Cortex of kidney (tissue), 1 donor: ENCODE measurements at places on chromosomes 7 and 10.

GRCh38 chr10:48458662-48459048 lies 146.2 kb downstream of the ARHGAP22 start:
- DNase-seq: no peak

GRCh38 chr10:100876585-100877460 lies 35.9 kb upstream of the SLF2 start:
- no peak for DNase-seq

DNA sequence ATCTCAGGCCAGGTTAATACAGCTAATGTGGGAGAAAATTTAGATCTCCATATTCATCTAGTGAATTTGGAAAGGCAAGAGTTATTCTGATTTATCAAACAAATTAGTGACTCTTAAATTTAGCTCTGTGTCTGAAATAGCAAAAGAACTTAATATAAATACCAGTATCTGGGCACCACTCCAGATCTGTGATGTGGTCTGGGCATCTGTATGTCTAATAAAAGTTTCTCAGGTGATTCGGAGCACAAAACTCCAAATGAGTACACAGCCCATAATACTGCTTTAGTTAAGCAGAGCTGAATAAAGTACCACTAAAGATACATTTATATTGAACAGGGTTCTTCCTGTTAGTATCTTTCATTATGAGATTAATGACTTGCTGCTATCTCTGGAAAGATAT lies 261.4 kb downstream of the BAMBI start:
- DNase-seq: no peak

DNA sequence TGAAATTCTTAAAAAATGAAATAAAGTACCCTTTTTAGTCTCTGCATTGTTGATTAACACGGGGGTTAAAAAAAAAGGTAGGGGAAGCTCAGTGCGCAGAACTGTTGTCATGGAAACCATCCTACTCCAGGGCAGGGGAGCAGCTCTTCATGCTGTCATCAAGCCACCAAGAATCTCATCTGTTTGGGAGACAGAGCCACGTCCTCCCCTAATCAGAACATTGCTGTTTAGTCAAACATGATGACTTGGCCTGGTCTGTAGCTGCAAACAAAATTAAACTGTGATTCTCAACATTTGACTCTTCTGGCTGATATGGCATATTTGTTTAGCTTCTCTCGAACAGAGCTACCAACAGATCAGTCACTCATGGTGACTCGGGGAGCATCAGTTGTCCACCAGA lies 254.4 kb upstream of the KLF14 start:
- DNase-seq: no peak

GRCh38 chr7:550881-551614 lies 31.4 kb upstream of the PDGFA start:
- no peak for DNase-seq

- no peak for DNase-seq
Observed at GRCh38 chr7:2751086-2751485, 63.1 kb downstream of the AMZ1 start.

- DNase-seq: no peak
Observed at GRCh38 chr7:100444311-100445278, 8.3 kb upstream of the PPP1R35 start.

GRCh38 chr10:24720096-24720495 lies 3.6 kb downstream of the ARHGAP21 start:
- DNase-seq: no peak

- DNase-seq: no peak
Observed at GRCh38 chr7:51009716-51010496, 227.2 kb upstream of the GRB10 start.

- DNase-seq: no peak
Observed at GRCh38 chr7:50068850-50069551, 24.0 kb downstream of the ZPBP start.

- DNase-seq: no peak
Observed at GRCh38 chr10:58885686-58886345, 290.6 kb upstream of the PHYHIPL start.

GRCh38 chr7:76185187-76185896 lies 16.4 kb upstream of the SRRM3 start:
- DNase-seq: no peak

DNA sequence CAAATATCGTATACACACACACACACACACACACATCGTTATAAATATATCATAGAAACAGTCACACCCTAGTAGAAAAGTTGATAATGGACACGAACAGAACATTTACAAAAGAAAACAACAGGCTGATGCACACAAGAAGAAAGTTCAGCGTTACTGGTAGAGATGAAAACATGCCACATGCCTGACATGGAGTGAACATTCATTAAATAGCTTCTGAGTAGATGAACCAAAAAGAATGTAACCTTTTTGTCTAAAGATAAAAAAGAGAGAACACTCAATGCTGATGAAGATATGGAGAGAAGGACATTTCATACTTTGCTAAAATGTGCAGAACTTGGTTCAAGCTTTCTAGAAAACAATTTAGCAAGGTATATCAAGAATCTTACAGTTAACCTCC lies 173.4 kb upstream of the KLF14 start:
- no peak for DNase-seq

GRCh38 chr7:157295338-157295737 lies 41.5 kb upstream of the DNAJB6 start:
- no peak for DNase-seq

DNA sequence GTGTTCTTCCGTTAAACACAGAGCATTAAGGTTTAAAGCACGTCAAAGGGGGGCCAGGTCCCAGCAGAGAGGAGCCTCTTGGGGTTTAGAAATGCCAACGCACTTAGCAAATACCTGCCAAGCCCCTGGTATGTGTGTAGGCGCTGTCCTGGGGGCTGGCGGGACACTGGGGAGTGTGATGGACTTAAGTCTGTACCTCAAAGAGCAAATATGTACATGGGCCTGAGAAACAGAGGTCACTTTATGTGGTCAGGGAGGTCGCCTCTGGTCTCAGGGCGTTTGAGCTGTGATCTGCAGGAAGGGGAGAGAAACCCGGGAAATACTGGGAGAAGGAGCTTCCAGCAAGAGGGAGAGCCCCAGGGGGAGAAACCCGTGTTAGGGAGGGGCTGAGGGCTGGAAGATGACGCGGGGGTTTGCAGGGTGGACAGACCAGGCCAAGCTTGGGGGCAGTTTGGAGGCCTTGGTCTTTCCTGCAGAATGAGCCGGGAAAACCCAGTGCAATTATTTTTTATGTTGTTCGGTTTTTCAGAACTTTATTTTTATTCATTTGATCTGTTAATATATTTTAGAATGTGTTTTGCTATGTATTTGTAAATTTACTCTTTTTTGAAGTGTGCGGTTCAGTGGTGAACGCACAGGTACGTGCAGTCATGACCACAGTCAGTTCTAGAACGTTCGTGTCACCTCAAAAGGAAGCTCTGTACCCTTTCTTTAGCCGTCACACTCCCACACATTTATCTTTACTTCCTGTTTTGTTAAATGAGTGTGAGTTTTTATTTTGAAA lies 441.4 kb upstream of the FOXK1 start:
- DNase-seq: no peak

DNA sequence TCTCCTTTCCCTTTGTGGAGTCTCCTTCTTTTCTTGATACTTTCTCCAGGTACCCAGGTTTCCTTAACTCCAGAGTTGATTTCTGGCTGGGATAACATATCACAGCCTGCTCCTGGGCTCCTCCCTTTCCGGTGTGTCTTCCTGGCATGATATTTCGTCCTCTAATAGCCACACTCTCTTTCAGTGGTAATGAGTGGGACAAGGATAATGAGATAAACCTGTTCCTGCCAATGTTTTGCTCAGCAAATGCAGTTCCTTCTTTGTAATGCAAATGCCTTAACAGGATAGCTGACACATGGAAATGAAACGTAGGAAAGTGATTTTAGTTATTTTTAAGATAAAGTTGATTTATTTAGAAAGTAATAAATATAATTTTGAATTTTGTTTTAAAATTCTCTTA lies 168.6 kb downstream of the NRP1 start:
- DNase-seq: no peak

- no peak for DNase-seq
Observed at GRCh38 chr10:32446536-32447406, 831 bp downstream of the CCDC7 start.

GRCh38 chr7:90563286-90563685 lies 32.8 kb upstream of the CDK14 start:
- no peak for DNase-seq

DNA sequence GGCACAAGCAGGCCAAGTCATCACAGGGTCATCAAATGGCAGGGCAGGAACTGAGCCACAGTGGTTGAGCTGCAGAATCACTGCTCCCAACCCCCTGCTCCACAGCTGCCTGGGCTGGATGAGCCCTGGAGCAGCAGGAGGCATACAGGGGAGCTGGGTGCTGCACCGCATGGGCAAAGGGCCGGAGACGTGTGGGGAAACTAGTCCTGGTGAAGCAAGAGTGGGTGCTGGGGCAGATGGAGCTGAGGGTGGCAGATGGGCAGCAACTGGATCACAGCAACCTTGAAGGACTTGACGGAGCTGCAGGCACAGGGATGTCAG lies 16.0 kb upstream of the VOPP1 start:
- no peak for DNase-seq

GRCh38 chr7:89049043-89049442 lies 253.5 kb upstream of the TEX47 start:
- no peak for DNase-seq

GRCh38 chr7:8109196-8110022 lies 140.8 kb downstream of the GLCCI1 start:
- DNase-seq: no peak

GRCh38 chr7:123682690-123683089 lies 27.0 kb downstream of the LMOD2 start:
- no peak for DNase-seq

DNA sequence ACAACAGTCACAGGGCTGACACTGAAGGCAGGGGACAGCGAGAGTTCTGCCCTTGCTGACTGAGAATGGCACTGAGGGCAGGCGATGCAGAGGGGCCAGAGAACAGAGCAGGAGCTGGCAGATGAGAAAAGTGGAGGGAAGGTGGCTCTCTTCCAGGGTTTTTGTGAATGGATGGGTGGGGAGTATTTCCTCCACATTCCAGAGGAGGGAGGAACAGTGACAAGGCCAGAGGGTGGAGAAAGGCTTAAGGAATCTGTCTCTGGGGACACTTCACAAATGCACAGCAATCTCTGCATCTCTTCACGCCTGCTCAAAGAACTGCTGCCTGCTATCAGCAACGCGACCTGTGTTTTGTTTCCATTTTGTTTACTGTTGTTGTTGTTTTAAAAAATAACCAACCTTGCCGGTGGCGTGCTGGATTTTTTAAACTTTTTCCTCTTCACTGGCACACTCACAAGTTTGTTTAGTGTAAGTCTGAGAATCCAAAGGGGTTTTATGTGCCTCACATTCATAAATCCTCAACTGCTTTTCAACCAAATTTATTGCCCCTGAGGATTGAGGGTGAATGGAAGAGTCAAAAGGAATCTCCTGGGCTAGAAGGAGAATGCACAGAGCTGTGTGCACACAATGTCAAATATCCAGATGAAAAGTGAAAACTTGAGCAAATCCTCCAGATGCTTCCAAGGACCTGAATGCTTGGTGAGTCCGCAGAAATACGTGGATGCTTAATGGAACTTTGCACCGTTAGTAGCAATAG lies 129.3 kb downstream of the GLI3 start:
- DNase-seq: no peak

DNA sequence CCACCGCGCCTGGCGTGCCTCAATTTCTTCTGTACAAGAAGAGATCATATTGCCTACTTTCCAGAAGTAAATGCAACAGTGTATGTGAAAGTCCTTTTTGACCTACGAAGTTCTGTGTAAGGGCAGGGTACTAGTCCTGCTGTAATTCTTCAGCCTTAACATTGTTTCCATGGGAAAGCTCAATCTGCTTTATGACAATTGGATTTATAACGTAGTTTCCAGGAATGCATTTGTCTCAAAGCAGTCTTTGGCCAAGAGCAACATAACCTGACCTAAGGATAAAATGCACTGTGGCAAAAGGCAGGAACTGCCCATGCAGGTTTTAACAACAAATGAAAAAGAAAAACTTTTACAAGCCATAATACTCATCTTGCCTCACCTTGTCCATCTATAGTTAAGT lies 108.1 kb upstream of the PODXL start:
- DNase-seq: no peak

GRCh38 chr7:44617225-44617890 lies 10.9 kb downstream of the OGDH start:
- DNase-seq: no peak

GRCh38 chr10:98394851-98395440 lies 20.0 kb downstream of the PYROXD2 start:
- DNase-seq: no peak

- DNase-seq: no peak
Observed at GRCh38 chr7:39709768-39710311, 86.5 kb downstream of the RALA start.

GRCh38 chr10:83536426-83536825 lies 602.9 kb upstream of the GHITM start:
- DNase-seq: no peak

GRCh38 chr10:76711222-76711997 lies 926.2 kb downstream of the KCNMA1 start:
- no peak for DNase-seq

GRCh38 chr7:46661431-46661830 lies 740.4 kb upstream of the IGFBP3 start:
- no peak for DNase-seq

GRCh38 chr7:2726316-2727018 lies 38.5 kb downstream of the AMZ1 start:
- DNase-seq: no peak
